ENCODE measurements at places on chromosomes 7 and 10.

DNA sequence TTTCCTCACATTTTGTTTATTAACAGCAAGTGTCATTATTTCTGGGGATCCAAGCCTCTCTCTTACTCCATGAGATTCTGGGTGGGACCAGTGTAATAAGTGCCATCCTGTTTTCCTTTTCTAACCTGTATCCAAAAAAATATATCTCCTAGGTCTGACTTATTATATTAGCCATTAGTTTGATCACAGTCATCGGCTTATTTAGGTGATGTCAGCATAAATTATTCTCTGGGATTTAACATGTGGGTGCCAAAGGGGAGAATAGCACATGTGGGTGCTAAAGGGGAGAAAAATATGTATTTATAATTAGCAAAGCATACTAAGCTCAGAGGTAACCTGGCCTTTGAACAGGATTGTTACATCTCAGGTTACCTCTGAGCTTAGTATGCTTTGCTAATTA, 293.8 kb upstream of the SEMA3D start:
- DNase-seq: no peak

GRCh38 chr7:7554649-7555575, 11.8 kb upstream of the MIOS start:
- no peak for DNase-seq

- DNase-seq: no peak
Observed at GRCh38 chr7:28161331-28161730, 19.3 kb downstream of the JAZF1 start.

DNA sequence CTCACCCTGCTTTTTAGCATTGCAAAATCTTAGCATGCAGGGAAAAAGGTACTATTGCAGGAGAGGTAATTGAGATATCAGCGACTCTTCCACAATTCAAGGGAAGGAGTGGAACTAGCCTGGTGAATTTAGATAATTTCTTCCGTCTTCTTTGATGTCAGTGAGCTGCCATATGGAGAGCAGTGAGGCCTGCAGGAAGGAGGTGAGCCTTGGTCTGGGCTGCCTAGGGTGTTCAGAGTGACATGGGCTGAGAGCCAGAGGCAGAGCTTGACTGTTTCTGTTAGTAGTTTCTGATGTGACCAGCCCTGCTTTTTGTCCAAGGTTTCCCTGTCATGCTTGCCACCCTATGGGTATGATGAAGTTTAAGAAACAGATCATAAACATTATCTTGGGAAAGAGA, 28.6 kb downstream of the KAT6B start:
- no peak for DNase-seq

GRCh38 chr10:78957471-78958039, 111.2 kb upstream of the ZMIZ1 start:
- no peak for DNase-seq

GRCh38 chr7:14085901-14086300, 96.4 kb upstream of the ETV1 start:
- DNase-seq: no peak

DNA sequence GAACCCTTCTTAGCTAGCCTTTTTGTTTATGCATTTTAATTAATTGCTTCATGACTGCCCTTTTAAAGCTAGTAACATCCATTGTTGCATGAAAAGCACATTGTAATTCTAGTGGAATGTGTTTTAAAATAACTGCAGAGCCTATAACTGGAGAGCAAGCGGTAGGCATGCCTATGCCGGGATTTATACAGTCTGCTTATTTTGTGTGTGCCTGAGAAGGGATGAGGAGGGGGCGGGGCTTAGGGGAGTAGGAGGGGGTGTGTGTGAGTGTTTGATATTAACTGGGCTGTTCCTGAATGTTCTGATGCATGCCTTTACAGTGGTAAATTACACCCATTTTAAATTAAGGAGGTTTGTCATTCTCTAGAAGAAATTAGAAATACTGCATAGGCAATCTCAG, 208.1 kb downstream of the TCF7L2 start:
- peak; percentile 27 for DNase-seq

DNA sequence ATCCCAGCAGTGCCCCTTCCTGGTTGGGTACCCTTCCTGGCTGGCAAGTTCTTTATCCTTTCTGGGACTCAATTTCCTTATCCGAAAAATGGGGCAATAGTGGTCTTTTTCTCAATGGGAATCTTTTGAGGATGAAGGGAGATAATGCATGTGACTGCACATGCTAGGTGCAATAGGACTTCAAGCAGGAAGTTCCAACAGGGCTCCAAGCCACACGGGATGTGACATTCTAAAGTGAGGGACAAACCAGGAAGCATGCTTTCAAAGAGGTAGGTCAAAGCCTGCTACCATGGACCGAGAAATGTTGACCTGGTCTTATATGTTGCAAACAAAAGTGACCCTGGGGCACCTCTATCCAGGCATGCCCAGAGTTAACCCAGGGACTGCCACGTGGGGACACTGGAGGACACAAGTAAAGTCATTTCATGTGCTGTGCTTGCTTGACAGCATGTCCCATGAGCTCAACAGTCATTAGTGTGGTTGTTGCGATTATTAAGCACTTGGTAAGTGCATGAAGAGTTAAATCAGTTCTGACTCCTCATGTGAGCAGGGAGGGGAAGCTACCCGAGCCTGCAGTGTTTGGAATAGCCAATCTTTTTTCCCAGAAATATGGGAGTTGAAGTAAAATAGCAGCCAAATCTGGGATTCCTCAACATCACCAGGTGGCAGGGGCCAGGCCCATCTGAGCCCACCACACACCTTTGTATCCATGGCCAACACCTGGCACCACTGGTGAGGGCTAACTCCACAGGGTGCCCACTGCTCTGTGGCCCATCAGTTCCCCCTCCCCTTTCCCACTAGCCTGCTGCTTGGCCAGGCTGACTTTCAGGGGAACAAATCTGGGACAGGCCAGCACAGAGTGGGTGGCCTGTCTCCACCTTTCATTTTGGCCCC, 5.7 kb downstream of the ARHGAP22 start:
- DNase-seq: no peak

DNA sequence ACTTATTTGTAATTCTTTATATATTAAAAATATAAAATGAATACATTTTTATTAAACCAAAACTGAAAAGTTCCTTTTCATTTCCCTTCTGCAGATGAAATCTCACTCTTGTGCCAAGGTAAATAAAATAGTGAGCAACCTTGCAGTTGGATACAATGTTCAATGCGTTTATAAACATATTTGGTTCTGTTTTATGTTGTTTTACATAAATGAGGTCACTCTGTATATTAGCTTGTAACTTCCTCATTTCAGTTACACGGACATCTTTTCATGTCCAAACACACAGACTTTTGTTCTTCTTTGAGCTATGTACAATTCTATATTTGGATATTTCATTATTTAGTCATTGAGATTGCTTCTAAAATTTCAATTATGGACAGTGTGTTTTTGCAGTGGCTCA, 107.7 kb downstream of the BBS9 start:
- no peak for DNase-seq

- DNase-seq: peak; percentile 2
Observed at GRCh38 chr7:115249080-115249479, 327.2 kb downstream of the MDFIC start.

DNA sequence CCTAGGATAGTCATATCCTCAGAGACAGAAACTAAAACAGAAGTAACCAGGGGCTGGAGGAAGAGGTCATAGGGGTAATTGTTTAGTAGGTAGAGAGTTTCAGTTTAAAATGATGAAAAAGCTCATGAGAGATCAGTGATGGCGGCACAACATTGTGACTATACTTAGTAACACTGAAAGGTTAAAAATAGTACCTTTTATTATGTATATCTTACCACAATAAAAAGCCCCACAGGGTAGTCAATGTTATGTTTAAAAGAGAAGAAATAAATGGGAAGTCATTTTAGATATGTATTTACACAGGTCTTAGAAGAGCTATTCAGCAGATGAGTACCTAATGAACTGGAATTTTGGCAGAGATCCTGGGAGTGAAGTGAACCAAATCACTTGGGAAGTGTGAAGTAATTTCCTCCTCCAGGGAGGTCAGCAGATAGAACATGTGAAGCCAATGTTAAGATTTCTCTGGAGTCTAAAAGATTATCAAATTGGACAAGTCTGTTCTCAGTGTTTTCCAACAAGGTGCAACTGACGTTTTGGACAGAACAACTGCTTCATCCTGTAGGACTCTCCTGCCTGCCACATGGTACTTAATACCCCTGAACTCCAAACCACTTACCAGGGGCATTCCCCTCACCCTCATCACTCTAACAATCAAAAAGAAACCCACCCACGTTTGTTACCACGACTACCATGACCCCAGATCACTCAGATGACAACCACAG, 6.4 kb downstream of the CDCA7L start:
- no peak for DNase-seq

GRCh38 chr7:45237788-45238461, 80.3 kb downstream of the RAMP3 start:
- no peak for DNase-seq

DNA sequence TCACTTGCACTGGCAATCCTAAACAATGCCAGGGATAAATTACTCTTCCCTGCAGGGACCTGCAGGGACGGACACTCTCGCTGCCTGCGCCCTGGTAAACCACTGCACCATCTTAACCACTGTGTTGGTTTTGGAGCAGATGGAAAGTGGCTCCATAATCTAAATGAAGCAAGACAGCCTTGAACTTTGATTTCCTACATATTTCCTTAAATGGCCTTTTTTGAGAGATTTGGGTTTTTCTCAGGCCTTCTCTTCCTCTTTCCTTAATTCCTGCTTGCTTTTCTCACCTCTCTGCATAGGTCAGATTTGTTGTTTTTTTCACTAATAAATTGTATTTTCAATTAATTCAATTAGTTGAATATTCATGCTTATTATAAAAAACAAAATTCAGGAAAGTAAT, 2.8 kb downstream of the PILRA start:
- DNase-seq: no peak

DNA sequence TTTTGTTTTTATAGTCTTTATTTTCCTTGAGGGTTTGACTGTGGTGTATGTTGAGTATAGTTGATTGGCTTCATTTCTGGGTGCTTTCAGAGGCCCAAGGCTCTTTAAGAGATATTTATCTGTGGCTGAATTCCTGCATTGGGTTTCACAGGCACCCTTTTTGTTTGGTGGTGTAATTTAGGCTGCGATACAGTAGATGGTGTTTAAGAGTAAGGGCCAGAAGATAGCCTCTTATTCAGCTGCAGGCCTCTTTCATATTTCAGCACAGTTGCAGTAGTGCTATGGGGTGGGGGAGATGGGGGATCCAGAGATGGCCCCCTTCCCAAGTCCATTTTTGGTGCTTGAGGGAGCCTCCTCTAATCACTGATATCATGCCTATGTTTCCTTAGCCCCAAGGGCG, 69.7 kb downstream of the MGAM2 start:
- DNase-seq: no peak

- DNase-seq: no peak
Observed at GRCh38 chr10:121240556-121240955, 357.7 kb downstream of the FGFR2 start.

DNA sequence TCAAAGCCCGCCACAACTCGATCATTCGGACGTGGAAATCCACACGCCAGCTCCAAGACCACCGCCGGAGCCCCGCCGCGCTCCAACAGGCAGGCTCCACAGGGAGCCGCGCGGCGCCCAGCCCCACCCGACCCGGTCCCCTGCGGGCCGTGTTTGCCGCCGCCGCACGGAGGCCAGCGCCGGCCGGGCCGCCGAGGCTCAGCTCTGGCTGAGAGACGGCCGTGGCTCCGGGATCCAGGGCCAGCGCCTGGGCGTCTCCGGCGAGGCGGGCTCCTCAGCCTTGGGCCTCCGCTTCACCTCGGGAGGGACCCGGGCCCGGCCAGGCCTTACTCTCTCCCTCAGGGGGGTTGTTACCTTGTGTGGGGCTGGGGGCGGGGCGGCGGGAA, 333 bp downstream of the SMNDC1 start:
- no peak for DNase-seq

Measured in AG09319 (cell line).